Stimulated activated CD4-positive, alpha-beta T cell treated with anti-CD3 and anti-CD28 coated beads, Interleukin-12 subunit alpha, Interleukin-12 subunit beta, amount 100 ng/mL, for 4 hours (primary cell): ENCODE measurements at places on chromosomes 2 and 18.

- peak; percentile 84 for DNase-seq
Observed at GRCh38 chr2:96960153-96960961, 26.0 kb downstream of the FAM178B start.

DNA sequence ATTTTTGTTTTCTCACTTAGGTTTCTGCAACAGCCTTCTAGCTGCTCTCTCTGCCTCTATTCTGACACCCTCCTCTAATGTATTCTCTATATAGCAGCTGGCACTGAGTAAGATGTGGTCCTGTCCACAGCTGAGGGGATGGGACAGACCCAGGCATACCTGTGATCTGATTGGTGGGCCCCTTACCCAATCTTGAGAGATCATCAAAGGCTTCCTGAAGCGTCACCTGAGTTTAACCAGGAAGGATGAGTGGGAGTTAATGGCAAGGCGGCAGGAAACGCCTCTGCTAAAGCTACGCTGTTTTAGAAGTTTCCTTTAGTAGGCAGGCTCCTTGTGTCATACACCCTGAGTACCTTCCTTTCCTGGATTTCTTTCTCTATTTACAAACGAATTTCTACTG lies 5.7 kb upstream of the TET3 start:
- peak; percentile 53 for DNase-seq

- DNase-seq = no peak
Observed at GRCh38 chr2:190802129-190802528, 78.5 kb upstream of the GLS start.

- DNase-seq = peak; percentile 66
Observed at GRCh38 chr2:230225486-230225885, at the start of gene SP140. Gene SP140, plus strand, starts transcription at chr2:230225736. Its CDS starts 109 bp downstream, at chr2:230225845.

DNA sequence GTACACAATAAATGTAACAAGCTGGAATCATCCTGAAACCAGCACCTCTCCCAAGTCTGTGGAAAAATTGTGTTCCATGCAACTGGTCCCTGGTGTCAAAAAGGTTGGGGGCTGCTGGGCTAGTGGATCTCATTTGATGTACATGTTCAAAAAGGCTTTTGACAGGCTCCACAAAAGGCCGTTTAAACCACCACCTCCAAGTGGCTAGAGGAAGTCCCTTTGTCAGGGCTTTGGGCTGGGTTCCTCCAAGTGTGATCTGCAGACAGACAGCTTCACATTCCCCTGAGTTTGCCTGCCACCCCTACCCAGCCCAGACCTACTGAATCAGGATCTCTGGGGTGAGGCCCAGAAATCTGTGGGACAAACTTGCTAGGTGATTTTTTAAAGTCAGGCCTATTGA lies 84.7 kb downstream of the TGFA start:
- DNase-seq = no peak

GRCh38 chr2:27920148-27920885 lies 29.8 kb downstream of the BABAM2 start:
- DNase-seq = no peak

DNA sequence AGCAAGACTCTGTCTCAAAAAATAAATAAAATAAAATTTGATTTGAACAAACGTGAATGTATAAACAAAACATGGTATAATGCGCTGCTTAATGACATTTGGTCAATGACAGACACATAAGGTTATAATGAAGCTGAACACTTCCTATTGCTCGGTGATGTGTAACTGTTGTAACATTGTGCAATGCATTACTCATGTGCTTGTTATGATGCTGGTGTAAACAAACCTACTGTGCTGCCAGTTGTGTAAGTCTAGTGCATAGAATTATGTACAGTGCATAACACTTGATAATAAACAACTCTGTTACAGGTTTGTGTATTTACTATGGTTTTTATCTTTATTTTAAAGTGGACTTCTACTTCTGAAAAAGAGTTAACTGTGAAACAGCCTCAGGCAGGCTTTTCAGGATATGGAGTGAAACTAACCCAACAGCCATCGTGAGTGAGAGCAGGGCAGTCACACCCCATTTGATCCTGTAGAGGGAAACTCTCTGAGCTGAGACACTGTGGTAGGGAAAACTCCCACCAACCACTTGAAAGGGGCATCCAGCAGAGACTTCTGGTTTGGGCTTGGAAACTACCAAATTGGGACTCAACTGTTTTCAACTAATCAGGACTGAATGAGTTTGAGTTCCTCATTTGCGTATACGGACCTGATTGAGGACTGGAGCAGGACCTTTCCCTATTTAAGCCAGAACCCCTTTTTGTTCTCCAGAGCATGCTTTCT lies 8.7 kb upstream of the RPRD1A start:
- no peak for DNase-seq

DNA sequence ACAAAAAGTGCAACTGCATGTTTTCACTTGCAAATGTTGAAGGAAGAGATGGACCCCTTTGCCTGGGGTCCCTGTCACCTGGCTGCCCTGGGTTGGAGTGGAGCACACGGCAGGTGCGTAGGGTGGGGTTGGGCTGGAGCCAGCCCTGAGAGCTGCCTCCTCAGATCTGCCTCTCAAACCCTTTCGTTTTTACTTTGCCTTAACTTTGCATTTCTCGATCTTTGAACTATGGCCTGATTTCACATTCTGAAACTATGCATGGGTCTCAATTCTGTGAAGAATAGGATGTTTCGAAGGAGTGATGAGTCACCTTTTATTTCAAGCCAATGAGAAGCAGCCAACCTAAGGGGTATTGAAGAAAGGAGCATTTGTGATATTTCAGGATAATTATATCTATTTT lies 132.8 kb downstream of the ACOXL start:
- peak; percentile 35 for DNase-seq

- no peak for DNase-seq
Observed at GRCh38 chr2:184041777-184042176, 556.6 kb upstream of the ZNF804A start.

- no peak for DNase-seq
Observed at GRCh38 chr18:22101731-22102130, 67.7 kb upstream of the GATA6 start.

- DNase-seq = no peak
Observed at GRCh38 chr18:48126240-48126639, 195.8 kb upstream of the SMAD2 start.

DNA sequence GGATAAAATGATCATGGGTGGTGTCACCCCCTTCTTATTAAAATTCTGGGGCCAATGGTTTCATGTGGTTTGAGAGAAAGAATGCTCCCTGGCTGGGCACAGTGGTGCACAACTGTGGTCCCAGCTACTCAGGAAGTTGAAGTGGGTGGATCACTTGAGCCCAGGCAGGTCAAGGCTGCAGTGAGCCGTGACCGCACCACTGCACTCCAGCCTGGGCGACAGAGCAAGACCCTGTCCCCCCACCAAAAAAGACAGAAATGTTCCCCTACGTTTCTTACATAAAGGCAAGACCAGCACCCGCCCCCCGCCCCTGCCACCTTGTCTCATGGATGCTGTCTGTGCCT lies 53.0 kb upstream of the ID2 start:
- no peak for DNase-seq
